ENCODE measurements at places on chromosomes 11 and 22. TPM values are rescaled to one million over a fixed set of nuclear protein-coding genes. Genes with fewer than 3 reads are reported as not detected.

- DNase-seq: no peak
These were observed 189.7 kb downstream of the GUCY1A2 start for GRCh38 chr11:106828576-106828975.

GRCh38 chr22:48772286-48772907 lies 1055.3 kb downstream of the BRD1 start:
- no peak for DNase-seq

DNA sequence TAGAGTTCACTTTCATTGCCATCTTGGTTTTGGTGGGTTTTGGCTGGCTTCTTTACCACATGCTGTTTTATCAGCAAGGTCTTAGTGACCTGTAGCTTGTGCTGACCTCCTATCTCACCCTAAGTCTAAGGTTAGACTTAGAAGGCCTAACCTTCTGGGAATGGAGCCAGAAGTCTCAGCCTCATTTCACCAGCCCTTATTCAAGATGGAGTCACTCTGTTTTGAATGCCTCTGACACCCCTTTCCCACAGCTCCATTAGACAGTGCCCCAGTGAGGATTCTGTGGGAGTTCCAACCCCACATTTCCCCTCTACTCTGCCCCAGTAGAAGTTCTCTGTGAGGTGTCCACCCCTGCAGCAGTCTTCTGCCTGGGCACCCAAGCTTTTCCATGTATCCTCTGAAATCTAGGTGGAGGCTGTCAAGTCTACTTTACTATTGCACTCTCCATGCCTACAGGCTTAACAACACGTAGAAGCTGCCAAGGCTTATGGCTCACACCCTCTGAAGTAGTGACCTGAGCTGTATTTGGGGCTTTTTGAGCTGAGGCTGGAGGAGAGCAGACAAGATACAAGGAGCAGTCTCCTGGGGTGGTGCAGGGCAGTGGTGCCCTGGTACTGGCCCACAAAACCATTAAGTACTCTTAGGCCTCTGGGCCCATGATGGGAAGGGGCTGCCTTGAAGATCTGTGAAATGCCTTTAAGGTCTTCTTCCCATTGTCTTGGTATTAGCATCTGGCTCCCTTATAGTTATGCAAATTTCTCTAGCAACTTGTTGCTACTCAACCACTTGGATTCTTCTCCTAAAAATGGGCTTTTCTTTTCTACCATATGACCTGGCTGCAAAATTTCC lies 65.9 kb upstream of the SC5D start:
- no peak for DNase-seq

DNA sequence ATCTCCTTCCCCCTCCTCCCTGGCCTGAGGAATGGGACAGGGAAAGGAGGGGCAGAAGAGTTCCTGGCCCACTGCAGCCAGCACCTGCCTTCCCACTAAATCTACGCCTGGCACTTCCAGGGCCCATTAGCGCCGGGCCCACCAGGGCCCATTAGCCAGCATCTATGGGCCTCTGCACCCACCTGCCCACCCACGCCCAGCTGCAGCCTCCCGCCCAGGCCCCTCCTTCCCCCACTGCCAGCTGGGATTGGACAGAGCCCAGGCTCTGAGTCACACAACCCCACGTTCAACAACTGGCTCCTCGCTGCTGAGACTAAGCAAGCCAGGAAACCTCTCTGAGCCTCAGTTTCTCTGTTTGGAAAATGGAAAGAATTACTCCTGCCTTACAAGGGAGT lies 48.7 kb downstream of the CYTH4 start:
- DNase-seq: no peak

Gene CAVIN3
- 24.8 TPM for total RNA-seq

- no peak for DNase-seq
These were observed 46.2 kb downstream of the P4HA3 start for GRCh38 chr11:74265256-74265655.

Gene SOX10
- not detected for total RNA-seq

Gene LRRC56
- total RNA-seq: 0.96 TPM

DNA sequence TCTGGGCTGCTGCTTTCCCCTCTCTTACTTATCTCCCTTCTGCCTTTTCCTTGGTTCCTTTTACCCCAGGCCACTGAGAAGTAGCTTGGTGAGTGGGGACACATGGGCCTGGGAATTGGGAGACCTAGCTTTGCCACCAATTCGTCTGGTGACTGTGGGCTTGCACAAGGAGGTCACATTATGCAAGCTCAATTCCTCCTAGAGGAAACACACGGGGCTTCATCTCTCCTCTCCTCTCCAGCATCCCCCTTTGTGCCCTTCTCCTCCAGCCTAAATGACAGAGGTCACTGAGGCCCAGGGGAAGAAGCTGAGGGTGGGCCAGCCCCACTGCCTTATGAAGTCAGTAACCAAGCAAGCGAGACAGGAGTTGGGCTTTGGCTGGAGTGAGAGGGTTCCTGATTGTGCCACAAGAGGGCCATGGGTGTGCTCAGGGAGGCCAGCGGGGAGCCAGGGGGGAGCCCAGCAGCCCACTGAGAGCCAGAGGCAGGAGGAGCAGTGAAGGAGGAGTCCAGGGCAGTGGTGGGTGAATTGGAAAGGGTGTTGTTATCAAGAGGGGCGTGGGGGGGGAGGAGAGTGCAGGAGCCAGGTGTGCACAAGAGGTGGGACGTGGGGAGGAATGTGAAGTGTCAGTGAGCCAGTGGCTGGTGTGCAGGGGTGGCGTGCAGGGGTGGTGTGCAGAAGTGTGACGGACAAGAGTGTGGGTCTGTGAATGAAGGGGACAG lies 2.0 kb downstream of the CLCF1 start:
- peak; percentile 40 for DNase-seq

Data from activated CD4-positive, alpha-beta T cell treated with anti-CD3 and anti-CD28 coated beads for 36 hours (primary cell).